ENCODE measurements at places on chromosomes 7 and 10. TPM values are rescaled to one million over a fixed set of nuclear protein-coding genes. Genes with fewer than 3 reads are reported as not detected.

DNA sequence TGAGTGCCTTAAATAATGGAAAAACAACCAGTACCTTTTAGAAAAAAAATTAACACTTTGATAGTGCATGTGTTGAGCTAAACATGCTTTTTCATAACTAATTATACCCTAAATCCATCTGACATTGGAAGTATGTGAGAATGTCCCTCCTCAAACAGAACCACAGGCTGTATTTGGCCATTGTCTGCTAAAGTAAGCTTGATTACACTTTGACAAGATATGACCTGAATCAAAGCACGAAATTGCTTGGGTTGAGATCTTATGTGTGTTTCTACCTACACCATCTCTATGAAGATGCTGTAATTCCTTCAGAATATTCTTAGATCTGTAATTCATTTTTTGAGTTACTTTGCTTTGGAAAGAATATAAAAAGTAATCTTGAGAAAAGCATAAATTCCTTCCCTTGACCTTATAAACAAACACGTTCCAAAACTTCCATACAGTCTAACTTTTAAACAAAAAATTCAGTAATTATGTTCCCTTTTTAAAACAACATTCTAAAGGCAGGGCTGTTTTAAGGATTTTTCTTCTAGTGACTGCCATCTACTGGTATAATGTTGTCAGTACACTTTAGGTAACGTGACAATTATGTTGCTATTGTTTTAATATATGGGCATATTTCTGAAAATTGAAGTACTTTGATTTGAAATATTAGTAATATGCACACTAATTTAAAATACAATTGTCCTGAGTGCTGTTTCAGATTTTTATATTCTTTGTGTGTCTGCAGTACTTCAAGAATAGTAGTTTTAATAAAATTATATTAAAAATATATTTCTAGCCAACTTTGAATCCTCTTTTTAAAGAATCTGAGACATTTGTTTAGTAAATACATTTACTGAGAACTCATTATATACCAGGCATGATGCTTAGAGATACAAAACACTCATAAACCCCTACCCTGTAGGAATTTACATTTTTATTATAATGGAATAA lies 20.9 kb downstream of the CD36 start:
- peak; percentile 54 for DNase-seq

DNA sequence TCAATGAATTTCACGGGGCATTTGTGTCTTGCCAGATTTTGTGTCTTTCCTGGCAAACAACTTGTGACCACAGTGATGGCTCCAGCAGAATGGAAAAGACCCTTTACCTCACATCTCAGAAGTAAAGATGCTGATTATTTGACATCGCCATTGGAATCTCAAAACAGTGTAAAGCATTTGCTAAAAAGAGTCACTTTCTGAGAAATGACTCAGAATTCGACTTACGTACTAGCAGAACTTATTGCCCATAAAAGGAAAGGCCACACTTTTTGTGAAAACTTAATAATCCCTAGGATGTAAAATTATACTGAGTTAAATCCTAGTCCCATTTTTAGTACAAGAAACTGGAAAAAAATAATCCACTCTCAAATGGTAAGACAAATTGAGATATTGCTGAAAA lies 35.9 kb upstream of the PRKCQ start:
- no peak for DNase-seq

Gene ACSM6
- not detected for total RNA-seq

DNA sequence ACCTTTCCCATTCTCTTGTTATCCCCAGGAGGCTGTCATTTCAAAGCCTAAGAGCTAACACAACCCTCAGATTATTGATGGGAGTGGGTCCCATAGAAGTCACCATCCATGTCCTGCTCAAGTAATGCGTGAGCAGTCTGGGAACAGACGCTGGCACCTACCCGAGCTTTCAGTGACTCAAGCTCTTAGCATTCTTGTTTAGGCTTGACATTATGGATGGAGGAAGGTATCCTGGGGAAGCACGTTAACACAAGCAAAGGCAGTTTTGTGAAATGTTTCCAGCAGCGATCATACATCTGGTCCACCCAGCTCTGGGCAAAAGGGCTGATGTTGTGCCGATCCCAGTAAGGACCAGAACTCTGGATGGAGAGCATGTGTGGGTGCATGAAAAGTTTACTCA lies 30.0 kb upstream of the AUTS2 start:
- no peak for DNase-seq

Gene ORAI2
- 45.6 TPM for total RNA-seq

Gene ODAD2
- total RNA-seq: 0.44 TPM

- peak; percentile 39 for DNase-seq
These were observed 584.0 kb upstream of the MKI67 start for GRCh38 chr10:128710098-128710797.

Data from kidney (tissue), 22 donors.